Activated T-helper 1 cell treated with anti-CD3 and anti-CD28 coated beads, Interleukin-2, amount 50 U/mL, for 16 hours (primary cell): ENCODE measurements at places on chromosomes 5 and 9.

- DNase-seq: no peak
Observed at GRCh38 chr9:111668026-111668573, 6.7 kb downstream of the GNG10 start.

DNA sequence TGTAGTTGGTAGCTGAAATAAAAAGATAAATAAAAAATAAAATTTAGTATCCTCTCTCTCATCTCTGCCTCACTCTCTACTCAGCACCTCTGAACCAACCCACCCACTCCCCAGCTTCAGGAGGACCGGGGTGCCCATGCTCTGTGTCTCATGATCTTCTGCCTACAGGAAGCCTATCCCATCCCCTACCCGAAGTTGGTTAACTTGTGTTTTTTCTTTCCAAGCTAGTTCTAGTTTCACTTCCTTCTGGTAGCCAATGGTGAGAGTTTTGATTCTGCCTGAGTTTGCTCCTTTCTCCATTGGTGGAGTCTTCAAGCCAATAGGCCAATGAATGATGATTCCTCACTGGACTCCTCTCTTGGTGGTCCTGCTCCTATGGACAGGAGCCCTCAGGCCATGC lies 32.1 kb downstream of the SNX24 start:
- DNase-seq: no peak

DNA sequence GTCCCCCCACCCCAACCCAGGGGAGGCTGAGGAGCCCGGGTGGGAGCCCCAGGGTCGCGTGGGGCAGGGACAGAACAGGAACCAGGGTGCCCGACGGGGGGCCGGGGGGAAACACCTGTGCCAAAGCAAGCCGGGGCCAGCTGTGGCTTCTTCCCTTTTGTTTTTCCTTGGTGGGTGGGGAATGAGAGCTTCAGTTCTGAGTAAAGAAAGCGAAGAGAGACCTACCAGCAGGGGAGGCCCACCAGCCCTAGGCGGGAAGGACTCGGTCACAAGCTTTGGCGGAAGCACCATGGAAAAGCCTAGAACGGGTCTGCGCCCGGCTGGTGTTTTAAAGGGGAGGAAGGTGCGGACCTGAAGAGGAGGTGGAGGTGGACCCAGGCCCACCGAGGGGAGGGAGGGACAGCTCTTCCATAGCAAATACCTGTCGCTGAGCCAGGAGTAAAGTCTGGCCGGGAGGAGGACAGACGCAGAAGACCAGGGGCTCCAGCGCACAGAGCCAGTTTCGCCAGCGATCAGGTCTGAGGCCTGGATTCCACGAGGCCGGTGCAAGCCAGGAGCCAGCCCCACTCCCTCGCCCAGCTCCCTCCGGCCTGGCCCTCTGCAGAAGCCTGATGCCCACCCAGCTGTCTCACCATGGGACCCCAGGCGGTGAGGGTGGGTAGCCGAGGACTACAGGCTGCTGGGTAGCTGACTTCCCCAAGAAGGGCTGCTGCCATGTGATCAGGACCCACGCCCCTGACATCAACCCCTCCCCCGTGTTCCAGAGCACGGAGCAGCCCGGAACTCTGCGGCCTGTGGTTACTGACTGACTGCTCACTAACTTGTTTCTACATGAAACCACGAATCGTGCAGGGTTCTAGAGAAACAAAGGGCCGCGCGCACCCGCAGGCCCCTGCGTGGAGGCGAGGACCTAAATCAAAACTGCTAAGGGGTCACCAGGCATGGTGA lies 849 bp upstream of the MGAT1 start:
- DNase-seq: peak; percentile 64

GRCh38 chr5:149125386-149125891 lies 15.9 kb upstream of the ABLIM3 start:
- DNase-seq: no peak

GRCh38 chr5:17090839-17091238 lies 126.6 kb upstream of the BASP1 start:
- no peak for DNase-seq

GRCh38 chr9:663541-663940 lies 178.0 kb upstream of the DMRT1 start:
- no peak for DNase-seq

GRCh38 chr5:173866858-173867679 lies 21.1 kb upstream of the CPEB4 start:
- DNase-seq: no peak

DNA sequence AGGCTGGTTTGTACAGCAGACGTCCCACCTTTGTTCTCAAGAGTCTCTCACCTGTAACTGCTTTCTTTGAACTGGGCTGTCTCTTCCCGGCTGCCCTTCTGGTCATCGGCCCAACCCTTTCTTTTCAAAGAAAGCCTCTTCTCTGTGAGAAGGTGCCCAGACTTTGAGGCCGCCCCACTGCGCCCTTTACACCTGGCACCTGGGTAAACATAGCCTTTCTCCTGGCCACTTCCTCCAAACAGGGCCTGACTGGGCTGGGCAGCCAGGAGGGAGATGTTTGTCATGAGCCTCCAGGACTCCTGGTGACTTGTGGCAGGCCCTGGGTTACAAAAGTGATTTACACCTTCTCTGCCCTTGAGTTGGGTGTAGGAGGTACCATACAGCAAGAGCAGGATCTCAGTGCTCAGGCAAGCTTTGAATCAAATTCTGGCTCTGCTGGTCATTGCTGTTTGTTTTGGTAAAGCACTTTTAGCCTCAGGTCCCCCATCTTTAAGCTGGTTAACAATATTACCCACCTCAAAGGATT lies 127.2 kb upstream of the CXCL14 start:
- no peak for DNase-seq

- DNase-seq: no peak
Observed at GRCh38 chr5:97453263-97453662, 270.2 kb upstream of the RIOK2 start.

DNA sequence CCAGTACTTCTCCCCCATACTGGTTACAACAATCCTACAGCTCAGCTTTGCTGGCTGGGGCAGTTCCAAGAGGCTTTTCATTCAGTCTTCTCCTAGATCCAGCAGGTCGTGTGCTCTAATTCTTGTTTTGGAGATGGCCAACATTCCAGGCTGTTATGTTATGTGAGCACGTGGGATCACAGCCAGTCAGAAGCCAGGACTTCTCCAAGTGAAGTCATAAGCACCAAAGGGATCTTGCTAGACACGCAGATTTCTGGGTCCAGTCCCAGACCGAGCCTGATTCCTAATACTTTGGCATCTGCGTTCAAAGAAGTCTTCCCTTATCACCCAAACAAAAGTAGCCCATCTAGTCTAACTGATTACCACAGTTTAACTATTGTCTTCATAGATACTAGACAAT lies 1.4 kb upstream of the LARP1 start:
- no peak for DNase-seq

DNA sequence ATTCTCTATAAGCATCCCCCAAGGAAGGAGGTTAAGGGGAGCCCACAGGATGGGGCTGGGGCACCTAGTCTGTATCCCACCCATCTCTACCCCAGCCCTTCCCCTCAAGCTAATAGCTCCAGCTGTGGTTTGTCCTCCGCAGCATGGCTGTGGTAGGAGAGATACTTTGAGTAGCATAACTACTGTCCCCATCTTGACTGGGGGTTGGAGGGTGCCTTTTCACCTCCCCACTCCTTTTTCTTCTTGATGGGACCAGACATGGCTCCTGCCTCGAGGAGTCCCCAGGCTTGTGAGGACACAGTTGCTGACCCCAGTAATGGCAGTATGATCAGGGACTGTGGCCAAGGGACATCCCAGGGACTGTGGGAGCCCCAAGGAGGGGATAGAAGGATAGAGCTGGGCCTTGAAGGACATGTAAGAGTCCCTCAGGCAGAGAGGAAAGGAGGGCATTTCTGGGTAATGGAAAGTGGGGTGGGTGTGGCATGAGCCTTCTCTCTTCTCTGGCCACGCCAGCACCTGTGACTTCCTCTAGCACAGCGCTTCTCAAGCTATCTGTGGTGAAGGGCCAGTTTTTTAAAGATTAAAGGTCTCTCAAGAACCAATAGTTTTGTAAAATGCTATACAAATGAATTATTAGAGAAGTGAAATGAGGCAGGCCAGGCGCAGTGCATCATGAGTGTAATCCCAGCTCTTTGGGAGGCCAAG lies 14.0 kb downstream of the OLFML2A start:
- no peak for DNase-seq

GRCh38 chr9:92480291-92480771 lies 2.0 kb downstream of the ASPN start:
- no peak for DNase-seq

GRCh38 chr5:109161914-109162683 lies 247.7 kb downstream of the PJA2 start:
- no peak for DNase-seq

- no peak for DNase-seq
Observed at GRCh38 chr5:112062181-112062580, 305.2 kb upstream of the NREP start.

GRCh38 chr5:154546719-154547118 lies 68.7 kb upstream of the HAND1 start:
- no peak for DNase-seq

GRCh38 chr9:126144196-126144595 lies 182.4 kb upstream of the MVB12B start:
- no peak for DNase-seq

DNA sequence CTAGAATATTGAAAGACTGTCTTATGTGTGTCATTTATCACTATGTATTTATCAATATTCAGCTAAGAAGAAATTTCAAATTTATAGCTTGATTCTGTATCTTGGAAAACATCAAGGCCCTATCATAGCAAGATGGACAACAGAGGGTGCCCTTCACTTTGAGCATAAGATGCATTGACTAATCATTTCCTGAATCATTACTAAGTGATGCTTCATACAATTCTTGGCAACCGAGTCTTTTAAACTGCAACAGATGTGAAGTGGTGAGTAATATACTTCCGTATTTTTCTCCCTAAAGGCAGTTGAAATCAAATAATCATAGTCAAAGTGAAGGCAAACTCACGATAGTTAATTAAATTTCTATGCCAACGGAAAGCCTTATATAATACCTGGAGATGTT lies 318.6 kb upstream of the RGMB start:
- DNase-seq: no peak

DNA sequence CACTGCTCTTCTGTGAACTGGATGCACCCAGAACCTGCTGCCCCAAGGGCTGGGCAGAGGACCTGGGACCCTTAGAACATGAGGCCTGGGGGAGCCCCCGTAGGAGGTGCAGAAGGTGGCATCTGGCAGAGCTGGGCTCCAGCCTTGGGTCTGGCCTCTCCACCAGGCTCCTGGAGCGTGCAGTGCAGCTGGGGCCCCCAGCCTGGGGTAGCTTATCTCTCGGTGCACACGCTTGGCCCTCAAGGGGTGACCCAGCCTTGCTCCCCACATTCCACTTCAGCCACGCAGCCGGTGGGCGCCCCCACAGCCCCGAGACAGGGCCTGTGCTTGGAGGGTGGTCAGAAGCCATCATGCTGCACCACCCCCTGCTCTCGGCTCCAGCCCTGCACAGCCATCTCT lies 5.6 kb upstream of the NR5A1 start:
- no peak for DNase-seq

DNA sequence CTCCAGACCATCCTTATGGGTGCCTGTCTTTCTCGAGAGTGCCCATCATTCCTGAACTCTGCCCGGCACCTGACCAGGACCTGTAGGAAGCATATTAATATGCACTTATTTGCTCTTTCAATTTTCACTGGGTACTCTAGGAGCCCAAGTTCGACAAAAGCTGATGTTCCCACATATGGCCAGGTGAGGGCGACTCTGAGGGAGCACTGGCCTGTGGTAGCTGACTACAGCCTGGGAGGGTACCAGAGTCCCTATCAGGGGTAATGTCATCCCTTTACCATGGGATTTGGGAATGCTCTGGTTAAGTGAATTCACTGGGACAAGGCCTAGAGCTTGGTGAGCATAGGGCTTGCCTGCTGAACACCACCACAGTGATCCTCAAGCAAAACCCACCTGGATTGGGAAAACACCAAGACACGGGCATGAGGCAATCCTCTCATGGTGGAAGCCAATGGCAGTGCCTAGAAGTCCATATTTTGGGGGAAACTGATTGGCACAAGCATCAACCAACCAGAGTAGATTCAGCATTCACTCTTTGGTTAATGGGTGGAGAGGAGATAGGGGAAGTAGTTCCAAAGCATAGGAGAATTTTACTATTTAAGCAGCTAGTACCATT lies 112.2 kb downstream of the MTX3 start:
- DNase-seq: no peak

DNA sequence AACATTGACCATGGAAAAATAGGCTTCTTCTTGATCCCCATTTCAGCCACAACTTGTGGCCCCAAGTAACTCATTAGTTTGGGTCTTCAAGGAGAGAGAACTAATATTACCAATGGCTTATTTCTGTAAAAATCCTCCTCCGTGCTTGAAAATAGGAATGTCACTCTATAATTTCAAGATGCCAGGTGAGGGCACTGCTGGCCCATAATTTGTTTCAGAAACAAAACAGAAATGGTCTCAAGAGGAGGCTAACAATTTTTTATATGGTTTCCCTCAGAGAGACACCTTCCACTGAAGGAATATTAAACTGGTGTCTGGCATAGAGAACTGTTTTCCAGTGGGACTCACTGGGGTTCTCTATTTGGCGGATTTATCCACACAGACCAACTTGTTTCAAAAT lies 437.0 kb upstream of the TRPC7 start:
- DNase-seq: no peak

DNA sequence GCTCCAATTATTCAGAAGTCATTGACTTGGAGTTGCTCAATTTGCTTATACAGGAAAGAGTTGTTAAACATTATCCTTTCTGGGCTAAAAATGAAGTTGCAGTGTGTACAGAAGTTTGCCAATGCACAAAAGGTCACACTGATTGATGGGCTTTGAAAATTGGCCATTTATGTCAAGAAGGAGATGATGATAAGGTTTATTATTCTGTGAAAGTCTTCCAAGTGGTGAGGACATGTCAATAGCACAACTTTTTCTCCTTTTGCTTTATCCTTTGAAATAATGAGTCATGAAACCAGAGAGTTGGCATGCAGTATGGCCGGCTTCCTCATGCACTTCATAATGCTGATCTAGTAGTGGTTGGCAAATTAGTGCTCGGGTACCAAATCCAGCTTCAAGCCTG lies 848.5 kb upstream of the WWC1 start:
- no peak for DNase-seq

GRCh38 chr5:6873359-6873758 lies 160.1 kb downstream of the TENT4A start:
- no peak for DNase-seq

GRCh38 chr9:125106285-125106893 lies 36.9 kb downstream of the SCAI start:
- no peak for DNase-seq

DNA sequence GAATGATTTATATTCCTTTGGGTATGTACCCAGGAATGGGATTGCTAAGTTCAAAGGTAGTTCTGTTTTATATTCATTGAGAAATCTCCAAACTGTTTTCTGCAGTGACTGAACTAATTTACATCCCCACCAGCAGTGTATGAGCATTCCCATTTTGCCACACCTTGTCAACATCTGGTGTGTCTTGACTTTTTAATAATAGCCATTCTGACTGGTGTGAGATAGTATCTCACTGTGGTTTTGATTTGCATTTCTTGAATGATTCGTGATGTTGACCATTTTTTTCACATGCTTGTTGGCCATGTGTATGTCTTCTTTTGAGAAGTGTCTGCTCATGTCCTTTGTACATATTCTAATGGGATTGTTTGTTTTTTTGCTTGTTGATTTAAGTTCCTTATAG lies 421.5 kb downstream of the KIAA0825 start:
- DNase-seq: no peak

- no peak for DNase-seq
Observed at GRCh38 chr5:33968211-33969005, 16.1 kb downstream of the SLC45A2 start.
